ENCODE measurements at places on chromosomes 6 and 20.

- no peak for DNase-seq
Observed at GRCh38 chr6:160084198-160084776, 37.3 kb upstream of the SLC22A1 start.

DNA sequence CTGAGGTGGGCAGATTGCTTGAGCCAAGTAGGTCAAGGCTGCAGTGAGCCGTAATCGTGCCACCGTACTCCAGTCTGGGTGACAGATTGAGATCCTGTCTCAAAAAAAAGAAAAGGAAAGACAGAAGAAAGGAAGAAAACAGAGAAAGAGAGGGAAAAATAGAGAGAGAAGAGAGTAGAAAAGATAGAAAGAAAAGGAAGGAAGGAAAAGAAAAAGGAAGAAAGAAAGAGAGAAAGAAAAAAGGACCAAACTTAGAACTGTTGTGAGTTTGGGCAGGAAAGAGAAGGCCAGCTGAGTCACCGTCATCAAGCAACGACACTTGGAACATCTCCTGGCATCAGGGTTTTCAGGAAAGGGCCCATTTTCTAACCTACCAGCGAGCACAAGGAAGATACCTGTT lies 96.0 kb upstream of the AKAP12 start:
- DNase-seq: no peak

DNA sequence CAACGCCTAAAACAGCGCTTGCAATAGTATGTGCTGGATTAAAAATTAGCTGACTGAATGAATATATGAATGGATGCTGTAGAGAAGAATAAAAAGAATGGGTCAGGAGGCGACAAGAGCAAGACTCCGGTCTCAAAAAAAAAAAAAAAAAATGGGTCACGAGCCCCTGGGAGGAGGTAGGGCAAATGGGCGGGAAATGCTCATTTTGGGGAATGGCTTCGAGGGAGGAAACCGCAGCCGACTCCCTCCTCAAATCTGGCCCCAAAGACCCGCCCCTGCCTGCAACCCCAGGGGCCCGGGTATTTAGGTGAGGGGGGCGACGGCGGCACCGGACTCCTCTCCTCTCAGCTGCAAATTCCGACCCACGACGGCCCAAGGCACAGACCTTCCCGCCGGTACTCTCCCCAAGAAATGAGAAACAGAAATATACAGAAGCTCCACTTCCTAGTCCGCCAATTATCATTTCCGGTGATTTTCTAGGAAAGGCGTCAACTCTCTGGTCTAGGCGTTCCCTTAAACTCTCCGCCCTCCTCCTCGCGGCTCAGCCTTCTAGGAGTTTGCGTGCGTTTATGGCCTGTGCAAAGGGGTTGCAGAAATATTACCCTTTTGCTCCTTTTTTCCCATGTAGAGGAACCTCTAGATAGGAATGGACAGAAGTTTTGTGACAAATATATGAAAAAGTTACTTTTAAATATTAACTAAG lies at the start of gene ZNF311:
Gene ZNF311, minus strand, starts transcription at position 133 of the 703 bp plus-strand sequence. CDS start 1,361 bp downstream, outside the sequence.
- DNase-seq: no peak

GRCh38 chr6:119148098-119148824 lies 69.8 kb upstream of the FAM184A start:
- no peak for DNase-seq

- DNase-seq: no peak
Observed at GRCh38 chr6:72083976-72084375, 197.6 kb downstream of the RIMS1 start.

DNA sequence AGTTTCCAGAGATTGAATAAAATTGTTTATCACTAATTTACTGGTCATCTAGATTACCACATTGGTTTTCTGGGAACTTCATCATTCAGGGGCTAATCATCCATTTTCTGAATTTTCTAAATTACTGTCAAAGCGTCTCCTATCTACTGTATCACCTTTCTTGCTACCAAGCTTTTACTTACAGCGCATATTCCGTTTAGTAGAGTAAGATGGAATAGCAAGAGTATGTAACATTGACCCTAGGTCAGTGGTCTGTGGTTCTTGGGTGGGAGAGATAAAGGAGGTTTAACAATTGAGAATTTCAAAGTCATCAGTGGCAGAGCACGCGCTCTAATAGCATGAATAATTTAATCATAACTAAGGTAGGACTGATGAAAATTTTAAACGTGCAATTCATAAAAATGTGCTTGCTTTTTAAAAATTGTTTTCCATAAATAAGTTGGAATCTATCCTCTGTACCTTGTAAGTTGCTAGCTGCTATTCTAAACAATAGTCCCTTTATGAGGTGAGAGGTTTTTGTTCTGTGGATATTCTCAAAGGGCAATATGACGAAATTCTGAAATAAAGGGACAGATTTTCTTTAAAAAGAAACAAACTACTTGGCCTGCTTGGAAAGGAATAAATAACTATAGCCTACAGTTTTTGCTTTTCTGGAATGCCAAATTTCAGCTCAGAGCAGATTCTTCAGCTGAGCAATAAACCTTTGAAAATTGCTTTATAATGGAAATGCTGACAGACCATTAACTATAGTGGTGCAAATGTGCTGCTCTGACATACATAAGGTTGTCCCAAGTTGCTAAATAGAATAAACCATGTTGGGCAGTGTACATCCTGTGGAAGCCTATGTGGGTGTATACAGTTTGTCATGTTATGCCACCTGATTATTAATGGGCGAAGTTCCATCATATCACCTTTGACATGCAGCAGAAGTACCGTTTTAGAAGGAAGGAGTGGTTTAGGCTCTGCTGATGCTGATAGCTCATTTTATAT lies 84.1 kb downstream of the ZFAND3 start:
- no peak for DNase-seq

DNA sequence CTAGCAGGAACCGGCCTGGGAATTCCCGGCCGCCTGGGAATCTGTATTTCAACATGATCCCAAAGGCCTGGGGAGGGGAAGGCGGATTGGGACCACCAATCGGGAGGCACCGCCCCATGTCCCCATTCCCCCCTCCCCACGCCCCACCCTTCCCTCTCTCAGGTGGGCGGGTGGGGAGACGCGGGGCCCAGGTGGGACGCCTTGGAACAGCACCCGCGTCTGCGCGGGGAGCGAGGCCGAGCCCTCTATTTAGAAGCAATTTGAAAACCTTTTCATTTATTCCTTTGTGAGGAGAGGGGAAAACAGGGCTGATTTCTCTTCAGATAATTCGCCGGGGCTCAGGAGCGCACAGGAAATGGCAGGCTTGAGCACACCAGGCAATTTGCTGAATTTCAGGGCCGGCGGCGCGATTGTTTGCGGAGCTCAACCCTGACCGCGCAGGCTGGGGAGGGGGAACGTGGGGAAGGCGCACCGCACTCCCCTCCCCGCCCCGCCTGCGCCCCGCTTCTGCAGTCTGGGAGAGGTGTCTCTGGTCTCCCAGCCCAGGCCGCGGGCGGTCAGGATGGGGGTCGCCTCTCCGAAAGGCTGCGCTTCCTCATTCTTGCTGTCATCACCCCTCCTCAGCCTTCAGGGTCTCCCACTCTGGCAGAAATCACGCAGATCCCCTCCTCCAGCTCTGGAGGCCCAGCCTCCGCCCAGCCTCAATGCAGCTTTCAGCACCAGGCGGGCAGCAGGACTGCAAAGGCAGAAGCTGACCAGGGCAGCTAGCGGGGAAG lies 170.0 kb downstream of the GRM4 start:
- DNase-seq: no peak

DNA sequence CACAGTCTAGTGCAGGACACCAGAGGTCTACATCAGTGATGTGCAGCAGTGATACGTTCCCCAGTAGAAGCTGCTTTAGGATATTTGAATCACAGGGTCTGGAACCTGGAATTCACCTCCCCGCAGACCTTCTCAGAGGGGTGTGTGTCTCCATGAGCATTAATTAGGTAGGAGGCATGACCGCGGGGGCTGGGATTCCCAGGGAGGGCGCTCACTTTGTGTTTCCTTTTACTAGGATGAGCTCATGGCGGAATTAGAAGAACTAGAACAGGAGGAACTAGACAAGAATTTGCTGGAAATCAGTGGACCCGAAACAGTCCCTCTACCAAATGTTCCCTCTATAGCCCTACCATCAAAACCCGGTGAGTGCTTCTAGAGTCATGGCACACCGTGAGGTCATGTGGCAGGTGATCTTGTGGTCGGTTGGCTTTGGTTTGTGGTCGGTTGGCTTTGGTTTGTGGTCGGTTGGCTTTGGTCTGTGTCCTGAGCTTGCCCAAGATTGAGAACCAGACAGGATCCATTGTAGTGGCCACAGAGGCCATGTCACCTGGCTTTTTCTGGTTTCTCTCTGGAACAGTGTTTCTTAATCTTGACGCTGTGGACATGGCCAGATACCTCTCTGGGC lies 40.8 kb downstream of the CHMP4B start:
- DNase-seq: no peak

- no peak for DNase-seq
Observed at GRCh38 chr6:155181498-155181897, 82.3 kb upstream of the CLDN20 start.

Measured in BJ (cell line).